ENCODE measurements at places on chromosomes 13 and 19.

GRCh38 chr19:7109678-7110289 lies 40.3 kb downstream of the ZNF557 start:
- peak; percentile 55 for DNase-seq

DNA sequence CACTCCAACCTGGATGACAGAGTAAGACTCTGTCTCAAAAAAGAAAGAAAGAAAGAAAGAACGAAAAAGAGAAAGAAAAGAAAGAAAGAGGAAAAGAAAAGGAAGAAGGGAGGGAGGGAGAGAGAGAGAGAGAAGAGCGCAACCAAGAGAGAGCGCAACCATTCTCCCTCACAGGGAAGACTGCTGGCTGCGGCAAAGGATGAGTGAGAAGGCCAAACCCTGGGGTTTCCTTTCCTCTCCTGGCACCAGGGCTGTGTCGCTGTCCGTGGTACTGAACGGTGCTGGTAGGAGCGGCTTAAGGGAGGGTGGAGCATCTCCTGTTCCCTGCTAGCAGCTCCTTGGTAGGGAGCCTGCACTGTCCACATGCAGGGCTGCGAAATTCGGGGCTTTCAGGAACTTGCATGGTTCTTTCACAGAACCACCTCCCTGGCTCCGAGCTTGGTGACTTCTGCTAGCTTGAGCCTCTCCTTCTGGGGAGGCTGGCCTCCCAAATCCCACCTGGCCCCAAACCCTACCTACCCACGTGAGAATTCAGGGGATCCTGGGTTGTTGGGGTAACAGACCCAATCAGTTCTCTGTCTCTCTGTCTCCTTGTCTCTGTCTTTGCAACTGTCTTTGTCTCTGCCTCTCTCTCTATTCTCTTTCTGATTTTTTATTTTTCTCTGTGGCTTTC lies 51.1 kb upstream of the ZNRF4 start:
- DNase-seq = peak; percentile 96

GRCh38 chr13:36789061-36789460 lies 30.0 kb upstream of the RFXAP start:
- DNase-seq = no peak

- DNase-seq = peak; percentile 28
These were observed 64.6 kb upstream of the RAP2A start for GRCh38 chr13:97369261-97369893.

GRCh38 chr19:9309974-9310446 lies 372 bp upstream of the ZNF699 start:
- no peak for DNase-seq

DNA sequence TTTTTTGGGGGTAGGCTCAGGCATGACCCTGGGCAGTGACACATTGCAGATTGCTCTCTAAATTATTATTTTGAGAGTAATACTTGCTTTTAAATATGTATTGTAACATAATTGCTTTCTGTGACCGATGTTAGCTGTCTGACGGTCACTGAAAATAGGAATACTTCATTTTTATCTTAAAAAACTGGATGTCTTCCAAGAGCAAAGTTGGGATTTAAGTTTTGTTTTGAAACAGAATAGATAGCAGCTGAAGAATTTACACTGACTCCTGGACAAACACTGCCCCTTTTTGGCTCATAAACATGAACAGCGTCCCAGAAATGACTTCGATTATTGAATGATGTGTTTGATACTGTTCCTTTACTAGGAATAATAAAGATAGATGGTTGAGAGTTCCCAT lies 535.9 kb downstream of the GPC5 start:
- DNase-seq = no peak

GRCh38 chr19:13430790-13431582 lies 75.3 kb downstream of the CACNA1A start:
- peak; percentile 63 for DNase-seq

GRCh38 chr13:60061737-60062136 lies 102.0 kb downstream of the DIAPH3 start:
- DNase-seq = no peak

DNA sequence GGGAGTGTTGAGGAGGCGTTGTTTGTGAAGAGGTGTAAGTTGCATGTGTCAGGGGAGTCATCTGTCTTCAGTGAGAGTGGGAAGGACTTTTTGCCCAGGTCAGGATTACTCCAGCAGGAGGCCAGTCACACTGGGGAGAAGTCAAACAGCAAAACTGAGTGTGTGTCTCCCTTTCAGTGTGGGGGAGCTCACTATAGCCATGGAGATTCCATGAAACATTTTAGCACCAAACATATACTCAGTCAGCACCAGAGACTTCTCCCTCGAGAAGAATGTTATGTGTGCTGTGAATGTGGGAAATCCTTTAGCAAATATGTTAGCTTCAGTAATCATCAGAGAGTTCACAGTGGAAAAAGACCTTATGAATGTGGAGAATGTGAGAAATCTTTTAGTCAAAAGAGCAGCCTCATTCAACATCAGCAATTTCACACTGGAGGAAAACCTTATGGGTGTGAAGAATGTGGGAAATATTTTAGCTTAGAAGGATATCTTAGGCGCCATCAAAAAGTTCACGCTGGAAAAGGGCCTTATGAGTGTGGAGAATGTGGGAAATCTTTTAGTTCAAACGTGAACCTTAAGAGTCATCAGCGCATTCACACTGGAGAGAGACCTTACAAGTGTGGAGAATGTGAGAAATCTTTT lies 8.4 kb upstream of the ZNF587 start:
- DNase-seq = peak; percentile 21

- DNase-seq = no peak
These were observed 103.5 kb downstream of the DPF1 start for GRCh38 chr19:38120471-38121025.

DNA sequence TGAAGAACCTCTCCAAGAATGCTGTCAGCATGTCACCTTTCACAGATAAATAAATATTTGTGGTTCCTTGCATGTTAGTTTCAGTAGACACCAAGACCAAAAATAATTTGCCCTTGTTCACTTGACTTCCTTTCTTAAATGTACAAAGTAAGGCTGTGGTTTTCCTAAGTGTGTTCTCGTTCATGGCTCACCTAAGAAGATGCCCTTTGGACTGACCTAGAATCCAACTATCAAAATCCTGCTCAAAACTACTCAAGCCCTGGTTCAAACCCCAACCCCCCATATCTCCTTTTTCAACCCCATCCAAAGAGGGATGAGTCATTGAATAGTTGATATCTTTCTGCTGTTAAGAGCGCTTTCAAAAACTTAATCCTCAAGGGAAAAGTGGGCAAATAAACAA lies 247.8 kb upstream of the ZNF507 start:
- DNase-seq = no peak

DNA sequence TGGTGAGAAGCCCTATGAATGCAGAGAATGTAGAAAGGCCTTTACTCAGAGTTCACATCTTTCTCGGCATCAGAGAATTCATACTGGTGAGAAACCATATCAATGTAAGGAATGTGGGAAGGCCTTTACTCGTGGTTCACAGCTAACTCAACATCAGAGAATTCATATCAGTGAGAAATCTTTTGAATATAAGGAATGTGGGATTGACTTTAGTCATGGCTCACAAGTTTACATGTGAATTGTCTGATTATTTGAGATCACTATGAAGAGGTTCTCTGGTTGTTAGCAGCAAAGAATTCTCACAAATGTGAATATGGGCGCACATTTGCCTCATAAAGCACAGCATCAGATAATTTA lies 43.7 kb downstream of the ZNF585A start:
- DNase-seq = no peak

All from astrocyte of the hippocampus (primary cell).